ENCODE measurements at places on chromosomes 12 and 14.

DNA sequence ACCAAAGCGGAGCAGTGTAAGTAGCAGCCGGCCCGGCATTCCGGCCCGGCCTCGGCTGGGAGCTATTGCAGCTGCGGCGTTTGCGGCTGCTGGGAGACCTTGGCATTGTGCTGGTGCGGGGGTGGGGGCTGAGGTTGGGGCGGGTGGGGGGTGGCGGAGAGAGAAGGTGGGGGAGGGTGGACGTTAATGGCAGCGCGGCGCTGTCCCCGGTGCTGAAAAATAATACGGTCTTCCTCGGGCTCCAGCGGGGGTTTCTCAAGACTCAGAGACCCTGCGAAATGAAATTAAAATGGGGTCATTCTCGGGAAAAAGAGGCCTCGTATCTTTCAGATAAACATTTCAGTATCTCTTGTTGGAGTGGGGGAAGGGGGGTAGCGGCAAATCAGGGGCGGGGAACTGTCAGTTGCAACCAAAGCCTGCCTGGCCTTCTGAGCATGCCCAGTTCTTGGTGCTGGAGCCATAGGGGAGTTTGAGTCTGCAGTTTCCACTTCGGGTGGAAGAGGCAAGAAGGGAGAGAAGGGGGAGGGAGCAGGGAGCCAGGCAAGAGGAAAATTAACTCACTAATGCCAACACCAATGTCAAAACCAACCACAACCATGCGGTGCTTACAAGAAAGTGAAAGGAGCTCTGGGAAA lies 414 bp downstream of the UNC79 start:
- DNase-seq, result no peak

DNA sequence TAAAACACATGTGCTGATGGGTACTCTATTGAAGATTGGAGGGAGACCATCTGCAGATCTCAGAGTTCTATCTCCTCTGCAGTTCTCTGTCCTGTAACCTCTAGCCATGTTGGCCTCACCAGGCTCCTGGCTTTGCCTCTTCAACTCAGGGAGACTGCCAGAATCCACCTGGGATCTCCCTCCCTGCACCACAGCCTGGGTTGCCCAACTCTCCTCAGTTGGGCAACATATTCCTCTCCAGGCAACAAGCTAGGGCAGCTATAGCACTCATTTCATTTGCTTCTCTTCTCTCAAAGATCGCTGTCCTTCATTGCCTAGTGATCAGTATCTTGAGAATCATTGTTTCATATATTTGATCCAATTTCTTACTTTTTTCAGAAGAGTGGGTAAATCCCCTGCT lies 28.8 kb downstream of the CKAP4 start:
- DNase-seq, result no peak

DNA sequence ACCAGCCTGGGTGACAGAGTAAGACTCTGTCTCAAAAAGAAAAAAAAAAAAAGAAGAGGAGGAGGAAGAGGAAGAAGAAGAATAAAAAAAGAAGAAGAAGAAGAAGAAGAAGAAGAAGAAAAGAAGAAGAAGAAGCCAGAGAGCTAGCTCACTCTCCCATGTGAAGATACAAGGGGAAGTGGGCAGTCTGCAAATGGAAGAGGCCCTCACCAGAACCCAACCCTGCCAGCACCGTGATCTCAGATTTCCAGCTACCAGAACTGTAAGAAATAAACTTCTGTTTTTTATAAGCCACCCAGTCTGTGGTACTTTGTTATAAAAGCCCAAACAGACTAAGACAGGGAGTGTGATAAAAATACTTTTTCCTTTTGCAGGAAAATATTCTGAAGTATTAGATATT lies 130.7 kb downstream of the ETNK1 start:
- no peak for DNase-seq

GRCh38 chr14:87940894-87941293 lies 52.1 kb downstream of the GALC start:
- no peak for DNase-seq

- DNase-seq, result no peak
Measured at GRCh38 chr14:39232554-39233415, 930 bp upstream of the MIA2 start.

DNA sequence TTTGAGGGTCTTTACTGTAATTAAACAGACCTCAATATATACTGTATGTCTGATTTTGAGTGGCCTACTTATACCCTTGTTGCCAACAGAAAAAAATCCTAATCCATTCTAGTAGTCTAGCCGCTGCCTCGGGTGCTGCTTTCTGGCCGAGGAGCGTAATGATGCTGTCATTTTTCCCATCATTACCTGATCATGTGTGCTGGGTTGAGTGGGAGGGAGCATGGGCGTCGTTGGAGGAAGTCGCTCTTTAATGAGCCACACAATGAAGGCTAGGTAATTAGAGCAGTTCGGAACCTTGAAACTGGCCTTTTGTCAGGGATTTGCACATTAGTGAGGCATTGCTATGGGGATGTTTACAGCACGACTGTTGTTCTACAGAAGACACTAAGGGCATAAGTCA lies 76.1 kb upstream of the RFX4 start:
- no peak for DNase-seq

All from stimulated activated CD8-positive, alpha-beta memory T cell treated with anti-CD3 and anti-CD28 coated beads, Interleukin-2, amount 100 ng/mL, for 1 hour (primary cell).